Activated naive CD8-positive, alpha-beta T cell treated with anti-CD3 and anti-CD28 coated beads, Interleukin-2, amount 10 ng/mL, durations not matched to agents 7 days and 5 days (primary cell): ENCODE measurements at places on chromosomes 11 and 22.
A peak's percentile ranks its signal among the peaks of the same experiment; 100 is the strongest.

GRCh38 chr11:11290354-11290753 is 62.7 kb downstream of the CSNK2A3 start:
- no peak for DNase-seq

GRCh38 chr11:15295695-15296094 is 181.0 kb downstream of the INSC start:
- DNase-seq: no peak

GRCh38 chr22:39938509-39939111 is 21.6 kb upstream of the TMA7B start:
- DNase-seq: no peak

DNA sequence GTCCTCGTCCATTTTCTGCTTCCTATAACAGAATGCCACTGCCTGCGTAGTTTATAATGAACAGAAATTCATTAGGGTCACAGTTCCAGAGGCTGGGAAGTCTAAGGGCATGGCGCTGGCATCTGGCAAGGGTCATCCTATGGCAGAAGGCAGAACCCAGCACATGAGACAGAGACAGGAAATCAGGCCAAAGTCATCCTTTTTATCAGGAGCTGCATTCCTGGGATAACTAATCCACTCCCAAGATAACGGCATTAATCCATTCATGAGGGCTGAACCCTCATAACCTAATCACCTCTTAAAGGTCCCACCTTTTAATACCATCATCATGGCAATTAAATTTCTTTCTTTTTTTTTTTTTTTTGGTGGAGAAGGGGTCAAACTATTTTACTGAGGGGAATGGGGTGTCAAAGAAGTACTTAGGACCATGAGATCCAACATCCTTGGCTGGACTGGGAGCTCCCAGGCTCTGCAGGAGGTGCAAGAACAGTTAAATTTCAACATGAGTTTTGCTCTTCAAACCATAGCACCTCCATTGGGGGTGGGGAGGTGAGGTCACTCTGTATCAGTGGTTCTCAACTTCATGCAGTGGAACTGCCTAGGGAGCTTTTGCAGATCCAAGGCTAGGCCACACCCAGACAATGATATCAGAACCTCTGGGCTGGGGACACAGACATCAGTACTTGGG is 4.4 kb downstream of the TMEM109 start:
- no peak for DNase-seq

DNA sequence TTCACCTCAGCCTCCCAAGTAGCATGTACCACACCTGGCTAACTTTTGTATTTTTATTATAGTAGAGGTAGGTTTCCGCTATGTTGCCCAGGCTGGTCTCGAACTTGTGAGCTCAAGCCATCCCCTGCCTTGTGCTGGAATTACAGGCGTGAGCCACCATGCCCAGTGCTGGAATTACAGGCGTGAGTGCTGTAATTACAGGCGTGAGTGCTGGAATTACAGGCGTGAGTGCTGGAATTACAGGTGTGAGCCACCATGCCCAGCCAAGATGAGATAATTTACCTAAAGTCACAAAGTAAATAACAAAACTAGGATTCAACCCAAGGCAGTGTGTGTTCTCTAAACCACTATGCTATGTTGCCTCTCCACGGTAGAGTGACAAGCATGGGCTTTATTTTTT is 3.6 kb upstream of the UBXN1 start:
- no peak for DNase-seq

DNA sequence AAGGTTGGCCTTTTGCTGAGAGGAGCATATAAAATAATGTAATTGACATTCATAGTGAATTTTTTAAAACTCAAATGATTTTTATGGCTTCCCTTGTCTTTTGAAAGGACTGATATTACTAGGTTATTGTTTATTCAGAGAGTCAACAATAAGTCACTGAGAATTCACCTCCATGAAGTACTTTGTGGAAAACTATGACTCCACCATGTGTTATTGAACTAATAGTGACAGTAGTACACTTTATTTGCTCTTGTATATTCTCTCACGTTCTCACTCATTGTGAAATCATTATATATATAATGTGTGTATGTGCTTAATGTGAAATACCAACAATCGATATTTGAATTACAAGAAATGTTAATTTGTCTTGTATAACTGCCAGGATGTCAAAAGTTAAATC is 267.4 kb upstream of the CCDC179 start:
- DNase-seq: no peak

- DNase-seq: no peak
These were observed 83.8 kb upstream of the KCNQ1OT1 start for GRCh38 chr11:2783536-2784082.

- peak; percentile 10 for DNase-seq
These were observed 8.3 kb downstream of the TRIM29 start for GRCh38 chr11:120129570-120129969.

DNA sequence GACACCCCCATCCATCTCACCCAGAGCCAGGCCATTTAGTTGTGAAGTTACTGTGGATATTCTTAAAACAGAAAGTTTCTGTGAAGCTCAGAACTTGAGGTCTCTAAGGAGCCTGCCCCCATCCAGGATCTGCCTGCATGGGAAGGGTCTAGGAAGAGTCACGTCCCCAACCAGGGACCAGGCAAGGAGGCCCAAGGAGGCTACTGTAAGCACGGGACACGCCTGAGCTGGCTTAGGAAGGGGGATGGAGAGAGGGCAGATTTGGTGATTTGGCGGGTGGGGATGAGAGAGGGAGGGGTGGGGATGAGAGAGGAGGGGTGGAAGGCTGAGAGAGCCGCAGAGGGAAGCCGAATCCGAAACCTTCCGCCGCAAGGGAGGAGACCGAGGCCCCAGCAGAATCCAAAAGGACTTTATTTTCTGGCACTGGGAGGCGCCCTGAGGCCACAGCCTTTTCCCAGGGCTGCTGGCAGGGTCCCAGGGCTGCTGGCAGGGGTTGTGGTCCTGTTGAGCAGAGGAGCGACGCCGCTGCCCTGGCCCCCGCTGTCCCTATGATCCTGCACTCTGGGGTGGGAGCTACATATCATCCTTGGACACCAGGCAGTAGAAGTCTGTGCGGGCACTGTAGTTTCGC is 9.4 kb downstream of the SIGIRR start:
- peak; percentile 33 for DNase-seq

GRCh38 chr11:6402561-6402981 is 12.3 kb downstream of the SMPD1 start:
- peak; percentile 70 for DNase-seq

GRCh38 chr11:6468712-6469495 is 4.8 kb downstream of the TRIM3 start:
- no peak for DNase-seq

GRCh38 chr11:62502030-62502730 is 44.4 kb downstream of the AHNAK start:
- no peak for DNase-seq

- DNase-seq: peak; percentile 42
These were observed 12.7 kb upstream of the TREH start for GRCh38 chr11:118691926-118692830.

DNA sequence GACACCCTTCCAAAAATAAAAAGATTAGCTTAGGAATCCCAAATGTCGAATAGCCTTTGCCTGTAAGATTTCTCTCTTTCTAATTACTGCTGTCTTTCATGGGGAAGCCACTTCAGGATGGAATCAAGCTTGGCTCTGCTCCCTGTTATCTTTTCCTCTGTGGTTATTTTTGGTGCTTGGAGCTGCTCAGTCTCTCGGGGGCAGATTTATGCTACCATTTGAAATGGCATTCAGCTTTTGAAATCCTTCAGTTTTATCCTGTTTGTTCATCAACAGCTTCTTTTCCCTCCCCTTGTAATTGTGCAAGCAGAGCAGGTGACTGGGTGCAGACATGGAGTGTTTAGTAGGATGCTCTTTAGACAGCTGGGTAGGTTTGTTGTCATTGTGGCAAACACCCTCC is 111.0 kb downstream of the DBX1 start:
- no peak for DNase-seq

DNA sequence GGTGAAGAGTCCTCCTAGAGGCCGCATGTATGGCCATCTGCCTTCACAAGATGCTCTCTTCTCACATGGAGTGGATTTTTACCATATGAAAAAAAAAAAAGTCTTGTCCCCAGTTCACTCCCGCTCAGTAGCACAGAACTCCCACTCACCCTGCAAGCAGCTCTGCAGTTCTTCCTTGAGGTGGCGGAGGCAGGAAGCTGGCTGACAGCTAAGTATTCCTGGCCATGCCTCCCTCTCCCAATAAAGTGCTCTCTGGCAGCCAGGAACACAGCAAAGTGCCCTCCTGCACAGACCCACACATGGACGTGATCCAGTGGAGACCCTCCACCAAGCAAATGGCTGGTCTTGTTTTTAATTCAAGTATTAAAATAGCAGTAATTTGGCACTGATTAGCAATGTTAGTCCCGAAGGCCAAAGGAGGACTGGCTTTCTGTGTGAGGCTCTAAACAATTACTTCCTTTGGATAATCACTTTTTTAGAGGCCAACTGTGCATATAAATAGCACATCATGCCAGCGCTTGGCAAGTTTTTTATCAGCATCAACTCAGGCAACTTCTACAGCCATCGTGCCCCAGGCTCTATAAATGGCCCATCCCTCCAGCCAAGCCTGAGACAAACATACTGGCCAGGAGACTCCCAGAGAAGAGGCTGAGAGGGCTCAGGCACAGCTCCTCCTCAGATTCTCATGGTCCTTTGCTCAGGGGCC is 413.6 kb downstream of the OPCML start:
- no peak for DNase-seq

- DNase-seq: no peak
These were observed 358.2 kb downstream of the MN1 start for GRCh38 chr22:27443306-27443705.

GRCh38 chr22:20568502-20569058 is 61.2 kb downstream of the MED15 start:
- no peak for DNase-seq

- no peak for DNase-seq
These were observed 32.4 kb upstream of the NAV2 start for GRCh38 chr11:19679952-19680828.

- peak; percentile 43 for DNase-seq
These were observed 668 bp downstream of the MADD start for GRCh38 chr11:47270331-47271271.

- no peak for DNase-seq
These were observed 35.4 kb upstream of the CCDC34 start for GRCh38 chr11:27398400-27398770.

DNA sequence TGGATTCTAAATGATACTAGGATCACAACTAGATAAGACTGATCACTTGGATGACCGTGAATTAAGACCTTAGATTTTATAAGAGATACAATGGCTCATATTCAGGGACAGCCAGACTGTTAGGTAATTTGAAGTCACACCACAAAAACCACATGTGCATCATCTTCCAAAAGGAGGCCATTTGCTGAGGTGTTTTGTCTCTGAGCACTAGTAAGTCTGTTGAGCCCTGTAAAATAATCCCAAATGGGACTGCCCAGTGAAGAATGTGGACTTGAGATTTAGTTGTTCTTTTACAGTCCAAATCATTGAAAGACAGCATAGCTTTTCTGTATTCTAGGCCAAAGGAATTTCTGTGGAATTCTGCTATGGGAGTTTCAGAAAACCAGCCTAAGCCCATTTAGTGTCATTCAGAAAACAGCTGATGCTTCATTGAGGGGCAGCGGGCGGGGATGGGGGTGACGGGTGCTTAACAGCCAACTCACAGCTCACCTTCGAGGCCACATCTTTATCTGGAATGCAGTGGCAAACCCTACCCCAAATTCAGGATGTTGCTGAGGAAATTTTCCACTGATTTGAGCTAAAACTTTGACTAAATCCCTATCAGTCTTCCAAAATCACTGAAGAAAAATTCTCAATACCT is 80.1 kb upstream of the BIRC3 start:
- DNase-seq: no peak

- no peak for DNase-seq
These were observed 29.0 kb downstream of the FBLN1 start for GRCh38 chr22:45531441-45532234.

- DNase-seq: no peak
These were observed 22.7 kb downstream of the CELSR1 start for GRCh38 chr22:46514592-46515207.

GRCh38 chr22:50218996-50219727 is 18.4 kb downstream of the SELENOO start:
- DNase-seq: no peak

- DNase-seq: no peak
These were observed 11.9 kb downstream of the DUSP8 start for GRCh38 chr11:1560002-1560648.

- DNase-seq: no peak
These were observed 32.8 kb upstream of the LINC01488 start for GRCh38 chr11:69448471-69449284.

GRCh38 chr11:47533690-47534151 is 19.2 kb downstream of the CELF1 start:
- DNase-seq: no peak

GRCh38 chr11:120316880-120317688 is 8.0 kb upstream of the TLCD5 start:
- no peak for DNase-seq
